Brain pericyte (primary cell): ENCODE measurements at places on chromosomes 6 and 20.

GRCh38 chr6:47031656-47032055 lies 10.5 kb downstream of the ADGRF1 start:
- DNase-seq: no peak

DNA sequence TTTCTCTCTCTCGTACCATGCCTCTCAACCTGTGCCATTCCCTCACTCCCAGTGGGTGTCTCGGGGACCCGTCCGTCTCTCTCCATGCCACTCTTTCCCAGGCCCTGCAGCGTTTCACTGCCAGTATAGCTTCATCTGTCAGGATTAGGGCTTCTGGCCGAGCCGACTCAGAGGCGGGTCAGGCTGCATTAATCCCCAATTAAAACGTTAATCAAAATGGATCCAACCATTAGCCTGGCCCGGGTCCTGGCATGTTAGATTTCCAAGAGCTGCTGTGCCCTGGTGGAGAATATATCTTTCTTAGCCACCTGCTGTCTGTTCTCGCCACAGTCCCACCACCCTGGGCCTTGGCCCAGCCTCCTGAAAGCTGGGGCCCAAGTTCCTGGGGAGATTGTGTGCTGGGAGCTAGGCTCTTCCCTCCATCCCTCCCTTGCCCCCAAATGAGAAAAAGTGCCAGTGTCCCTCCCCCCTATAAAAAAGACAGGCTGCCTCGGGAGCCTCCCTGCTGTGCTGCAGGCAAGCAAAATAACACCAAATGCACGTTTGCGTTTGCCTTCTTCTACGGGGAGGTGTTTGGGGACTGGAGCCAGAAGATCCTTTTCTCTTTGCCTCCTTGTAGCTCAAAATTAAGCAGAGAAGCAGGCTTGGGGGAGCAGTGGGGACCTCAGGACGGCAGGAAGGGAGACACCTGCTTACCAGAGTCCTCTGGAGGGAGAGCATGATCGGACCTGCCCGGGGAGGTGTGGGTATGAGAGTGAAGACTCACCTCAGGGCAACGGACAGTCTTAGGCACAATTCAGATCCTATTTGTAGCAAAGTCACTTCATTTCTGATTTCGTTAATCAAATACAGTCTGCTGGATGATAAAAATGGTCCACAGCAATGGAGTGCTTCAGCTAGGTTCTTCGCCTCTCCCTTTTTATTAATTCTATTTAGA lies 3.0 kb downstream of the KCNG1 start:
- no peak for DNase-seq

DNA sequence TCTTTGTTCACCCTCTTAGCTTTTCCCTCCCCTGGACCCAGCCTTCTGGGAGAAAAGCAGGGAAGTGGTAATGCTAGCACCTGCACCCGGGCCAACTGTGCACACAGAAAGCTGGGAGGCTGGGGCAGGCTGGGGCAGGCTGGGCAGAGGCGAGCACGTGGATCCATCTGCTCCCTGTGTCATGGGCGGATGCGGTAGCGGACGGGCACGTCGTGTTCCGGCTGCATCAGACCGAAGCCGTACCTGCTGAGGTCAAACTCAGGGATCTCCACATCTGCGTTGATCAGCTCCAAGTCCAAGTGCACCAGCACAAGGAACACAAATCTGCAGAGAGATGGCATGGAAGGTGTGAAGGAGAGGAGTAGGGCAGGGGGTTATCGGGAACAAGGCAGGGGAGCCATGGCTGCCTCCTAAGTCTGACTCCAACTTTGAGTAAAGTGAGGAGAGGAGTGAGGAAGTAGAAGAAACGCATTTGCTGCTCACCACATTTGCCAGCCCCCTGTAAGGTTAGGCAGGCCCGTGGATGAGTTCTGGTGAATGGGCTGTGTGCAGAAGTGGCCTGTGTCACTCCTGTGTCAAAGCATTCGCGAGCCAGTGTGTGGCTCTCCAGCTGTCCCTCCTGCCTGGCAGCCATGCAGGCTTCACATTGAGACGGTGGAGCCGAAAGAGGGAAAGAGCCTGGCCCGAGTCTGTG lies 25.4 kb upstream of the KCNB1 start:
- DNase-seq: no peak

DNA sequence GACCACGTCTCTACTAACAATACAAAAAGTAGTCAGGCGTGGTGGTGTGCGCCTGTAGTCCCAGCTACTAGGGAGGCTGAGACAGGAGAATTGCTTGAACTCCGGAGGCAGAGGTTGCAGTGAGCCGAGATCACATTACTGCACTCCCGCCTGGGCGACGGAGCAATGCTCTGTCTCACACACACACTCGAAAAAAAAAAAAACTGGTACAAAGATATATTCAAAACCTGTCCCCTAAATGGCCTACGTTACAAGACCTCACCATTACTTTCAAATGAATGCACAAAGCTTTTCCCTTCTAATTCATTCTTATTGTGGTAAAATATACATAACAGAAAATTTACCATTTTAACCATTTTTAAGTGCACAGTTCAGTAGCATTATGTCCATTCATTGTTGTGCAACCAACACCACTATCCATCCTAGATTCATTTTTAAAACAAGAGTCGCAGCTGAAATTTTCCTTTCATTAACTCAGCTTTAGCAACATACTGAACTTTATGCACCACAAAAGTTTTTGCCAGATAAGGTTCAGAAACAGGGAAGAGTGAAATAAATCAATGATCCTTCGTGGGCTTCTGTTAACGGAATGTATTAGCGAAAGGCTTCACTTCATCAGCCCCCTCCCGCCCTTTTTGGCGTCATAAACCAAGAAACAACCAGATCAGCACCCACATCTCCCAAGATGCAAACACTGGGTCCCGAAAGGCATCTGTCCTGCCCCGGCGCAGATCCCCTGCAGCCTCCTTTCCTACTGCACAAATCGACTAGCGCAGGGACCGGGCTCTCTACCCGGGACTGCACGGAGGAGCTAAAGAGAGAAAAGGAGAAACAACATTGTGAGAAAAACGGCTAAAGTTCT lies 825 bp upstream of the FAM135A start:
- no peak for DNase-seq

GRCh38 chr6:43020847-43021246 lies 576 bp upstream of the RRP36 start:
- no peak for DNase-seq

GRCh38 chr6:130625825-130626527 lies 201.2 kb upstream of the SMLR1 start:
- no peak for DNase-seq

DNA sequence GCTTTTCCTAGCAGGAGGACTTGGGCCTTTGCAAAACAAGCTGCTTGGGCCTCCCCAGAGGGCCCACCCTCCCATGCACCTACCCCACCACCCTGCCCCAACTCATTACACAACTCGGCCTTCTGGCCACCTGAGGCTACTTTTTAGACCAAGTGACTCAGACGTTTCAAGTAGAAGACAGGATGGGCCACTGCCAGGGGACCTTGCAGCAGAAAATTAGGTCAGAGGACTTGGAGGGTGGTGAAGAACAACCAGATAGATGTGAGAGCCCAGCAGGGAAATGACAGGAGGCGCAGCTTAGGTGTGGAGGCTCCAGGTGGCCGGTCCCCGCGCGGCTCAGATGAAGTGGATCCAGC lies 1.4 kb downstream of the PPP1R3D start:
- no peak for DNase-seq

DNA sequence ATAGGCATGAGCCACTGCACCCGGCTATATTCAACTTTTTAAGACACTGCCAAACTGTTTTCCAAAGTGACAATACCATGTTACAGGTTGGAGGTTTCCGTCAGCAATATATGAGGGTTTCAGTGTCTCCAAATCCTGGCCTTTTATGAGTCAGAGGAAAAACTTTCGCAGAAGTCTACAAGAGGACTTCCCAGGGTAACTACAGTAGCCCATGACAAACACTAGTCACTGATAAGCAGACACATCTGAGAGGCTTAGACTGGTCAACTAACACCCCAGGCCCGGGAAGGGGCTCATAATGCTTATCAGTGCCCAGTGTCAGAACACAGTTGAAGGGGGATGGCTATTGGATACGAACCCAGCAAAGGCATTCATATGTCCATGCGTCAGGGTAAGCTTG lies 85.4 kb downstream of the SOX4 start:
- DNase-seq: no peak

- DNase-seq: no peak
These were observed 137.9 kb downstream of the MAFB start for GRCh38 chr20:40551125-40551530.

GRCh38 chr6:165807249-165807960 lies 144.4 kb upstream of the PDE10A start:
- DNase-seq: no peak

DNA sequence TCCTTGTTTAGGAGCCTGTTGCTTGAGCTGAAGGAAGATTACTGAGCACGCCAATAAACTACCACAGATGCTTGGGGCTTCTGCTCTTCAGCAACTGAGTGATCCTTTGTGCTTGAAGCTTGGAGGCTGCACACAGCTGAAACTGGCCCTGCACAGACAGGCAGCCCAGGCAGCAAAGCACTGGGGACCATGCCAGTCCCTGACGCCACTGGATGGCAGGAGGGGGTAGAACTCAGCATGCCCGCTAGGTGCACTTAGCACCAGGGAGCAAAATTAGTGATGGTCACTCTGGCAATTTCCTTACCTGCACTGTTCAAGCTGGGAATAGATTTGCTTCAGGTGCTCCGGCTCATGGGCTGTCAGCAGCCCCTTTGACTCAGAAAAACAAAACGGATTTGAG lies 91.5 kb downstream of the FAM50B start:
- no peak for DNase-seq

GRCh38 chr20:25270829-25271251 lies 23.0 kb downstream of the PYGB start:
- DNase-seq: no peak
